ENCODE measurements at places on chromosomes 3 and 15. TPM values are rescaled to one million over a fixed set of nuclear protein-coding genes. Genes with fewer than 3 reads are reported as not detected.

The GABRG3 gene
- polyA plus RNA-seq, result 1.7 TPM

The UBAP1L gene
- 4.3 TPM for polyA plus RNA-seq

The IMPG2 gene
- polyA plus RNA-seq, result 0.61 TPM

The SHC4 gene
- polyA plus RNA-seq, result 1.8 TPM

The CMSS1 gene
- 41.3 TPM for polyA plus RNA-seq

The PAK6 gene
- polyA plus RNA-seq, result 6.8 TPM

- no peak for DNase-seq
These were observed 25.0 kb downstream of the KCNMB2 start for GRCh38 chr3:178561239-178561638.

GRCh38 chr3:72974956-72975355 is 21.7 kb upstream of the PPP4R2 start:
- no peak for DNase-seq

DNA sequence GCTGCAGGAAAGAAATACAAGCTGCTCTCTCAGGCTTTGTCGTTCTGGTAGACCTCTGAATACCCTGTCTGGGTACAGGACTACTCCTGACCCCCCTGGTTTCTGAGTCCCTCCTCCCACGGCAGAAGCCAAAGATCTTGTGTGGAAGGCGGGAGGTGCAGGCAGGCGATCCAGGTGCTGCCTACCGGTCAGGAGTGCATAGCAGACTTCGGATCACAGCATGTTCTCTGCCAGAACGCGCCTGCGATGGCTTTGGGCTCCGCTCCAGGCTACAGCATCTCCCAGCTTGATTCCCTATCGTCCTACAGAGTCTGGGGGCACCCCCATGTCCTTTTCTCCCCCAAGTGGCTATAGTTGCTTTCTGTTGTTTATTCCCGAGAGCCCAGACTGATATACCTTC is 2.5 kb upstream of the CFAP100 start:
- no peak for DNase-seq

DNA sequence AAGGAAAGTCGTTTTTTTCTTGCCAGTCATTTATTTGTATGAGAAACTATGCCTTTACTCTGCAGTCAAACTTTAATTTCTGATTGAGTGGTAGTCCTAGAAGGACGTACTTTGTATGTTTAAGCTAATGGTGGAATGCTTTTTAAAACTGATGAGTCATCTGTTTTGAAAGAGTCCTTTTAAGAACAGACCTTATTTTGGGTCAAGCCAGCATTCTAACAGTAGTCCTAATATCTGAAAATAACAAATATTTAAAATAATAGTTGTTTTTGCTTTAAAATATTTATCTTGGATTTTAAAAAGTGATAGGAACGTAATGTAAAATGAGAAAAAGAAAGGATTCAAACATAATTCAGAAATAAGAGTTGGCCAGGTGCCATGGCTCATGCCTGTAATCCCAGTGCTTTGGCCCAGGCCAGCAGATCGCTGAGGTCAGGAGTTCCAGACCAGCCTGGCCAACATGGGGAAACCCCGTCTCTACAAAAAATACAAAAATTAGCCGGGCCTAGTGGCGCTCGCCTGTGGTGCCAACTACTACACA is 1.3 kb upstream of the LRRC58 start:
- DNase-seq, result no peak

DNA sequence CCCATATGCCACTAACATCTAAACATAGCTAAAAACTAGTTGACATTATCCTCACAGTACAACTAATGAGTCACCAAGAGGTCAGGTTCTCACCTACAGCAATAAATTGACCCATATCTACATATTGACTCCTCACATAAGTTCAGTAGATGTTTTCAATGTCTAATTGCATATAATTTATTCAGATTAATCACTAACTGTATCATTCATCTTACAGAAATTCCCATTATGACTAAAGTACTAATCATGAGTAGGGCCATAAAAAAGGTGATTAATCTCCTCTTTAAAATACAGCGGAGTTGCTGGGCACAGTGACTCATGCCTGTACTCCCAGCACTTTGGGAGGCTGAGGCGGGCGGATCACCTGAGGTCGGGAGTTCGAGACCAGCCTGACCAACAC is 82.4 kb upstream of the ST3GAL6 start:
- DNase-seq, result no peak

- DNase-seq, result no peak
These were observed 243.6 kb upstream of the ICE2 start for GRCh38 chr15:60722328-60723112.

DNA sequence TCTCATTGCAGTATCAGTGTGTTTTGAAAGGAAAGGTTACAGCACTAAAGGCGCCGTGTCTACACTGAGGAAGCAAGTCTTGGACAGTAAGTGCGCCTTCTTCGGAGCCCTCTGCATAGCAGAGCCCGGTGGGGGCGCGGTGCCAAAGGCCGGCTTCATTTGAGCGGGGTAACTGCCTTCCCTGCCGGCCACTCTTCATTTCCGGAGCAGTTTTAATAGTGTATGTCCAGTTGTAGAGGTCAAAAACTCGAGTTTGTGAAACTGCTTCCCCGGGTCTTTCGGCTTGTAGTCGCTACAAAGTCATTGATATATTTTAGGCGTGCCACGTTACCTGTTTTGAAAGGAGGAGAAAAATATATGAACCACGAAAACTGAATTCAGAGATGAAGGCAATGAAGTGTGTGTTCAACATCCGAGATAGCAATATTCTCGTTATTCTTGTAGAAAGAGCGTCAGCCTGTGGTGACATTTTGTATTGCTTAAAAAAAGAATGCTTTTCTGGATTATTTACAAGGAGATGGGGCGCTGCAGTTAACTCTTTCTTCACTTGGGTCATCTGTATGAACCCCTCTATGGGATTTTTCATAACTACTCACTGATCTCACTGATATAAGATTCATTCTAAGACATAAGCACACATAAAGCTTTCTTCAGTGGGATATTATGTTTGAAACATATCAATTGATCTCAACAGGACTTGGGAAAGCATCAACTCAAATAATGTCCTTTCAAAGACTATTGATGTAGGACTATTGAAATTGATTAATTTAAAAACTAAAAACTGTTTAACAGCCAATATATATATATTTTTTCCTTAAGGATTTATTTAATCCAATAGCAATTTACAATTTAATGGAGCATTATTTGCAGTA is 3.0 kb downstream of the ALCAM start:
- peak; percentile 59 for DNase-seq

- peak; percentile 88 for DNase-seq
These were observed 129.2 kb upstream of the TSC22D2 start for GRCh38 chr3:150278843-150279381.

DNA sequence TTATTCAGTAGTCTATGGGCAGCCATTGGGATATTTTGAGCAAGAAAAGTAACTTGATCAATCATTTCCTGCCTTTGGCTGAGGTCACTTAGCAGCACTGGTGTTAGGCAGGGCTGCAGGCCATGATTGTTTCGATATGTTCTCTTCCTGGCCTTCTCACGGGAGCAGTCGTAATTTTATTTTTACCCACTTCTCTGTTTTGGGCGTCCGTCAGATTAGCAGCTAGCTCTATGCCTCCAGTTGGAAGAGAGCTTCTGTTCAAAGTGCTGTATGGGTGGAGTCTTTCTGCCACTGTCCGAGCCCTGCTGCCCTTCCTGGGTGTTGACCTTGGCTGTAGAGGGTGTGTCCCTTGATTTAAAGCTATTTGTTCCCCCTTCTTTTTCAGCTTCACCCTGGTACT is 123.4 kb upstream of the ROPN1 start:
- DNase-seq, result no peak
